ENCODE measurements at places on chromosomes 7 and 10.

DNA sequence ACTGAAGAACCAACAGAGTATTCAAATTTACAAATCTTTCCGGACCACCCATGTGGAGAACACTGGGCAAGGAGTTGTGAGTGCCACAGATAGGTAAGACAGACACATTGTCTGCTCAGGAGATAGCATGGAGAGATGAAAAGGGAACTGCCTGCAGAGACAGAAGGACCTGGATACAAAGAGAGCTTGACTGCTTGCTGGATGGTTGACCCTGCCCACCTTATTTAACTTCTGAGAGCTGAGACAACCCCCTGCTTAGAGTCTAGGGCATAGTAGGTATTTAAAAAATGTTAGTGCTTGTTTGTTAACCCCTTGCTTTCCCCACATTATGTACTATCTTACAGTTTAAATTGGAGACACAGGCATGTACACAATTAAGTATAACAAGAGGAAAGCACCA lies 314.1 kb downstream of the THSD7A start:
- no peak for DNase-seq

DNA sequence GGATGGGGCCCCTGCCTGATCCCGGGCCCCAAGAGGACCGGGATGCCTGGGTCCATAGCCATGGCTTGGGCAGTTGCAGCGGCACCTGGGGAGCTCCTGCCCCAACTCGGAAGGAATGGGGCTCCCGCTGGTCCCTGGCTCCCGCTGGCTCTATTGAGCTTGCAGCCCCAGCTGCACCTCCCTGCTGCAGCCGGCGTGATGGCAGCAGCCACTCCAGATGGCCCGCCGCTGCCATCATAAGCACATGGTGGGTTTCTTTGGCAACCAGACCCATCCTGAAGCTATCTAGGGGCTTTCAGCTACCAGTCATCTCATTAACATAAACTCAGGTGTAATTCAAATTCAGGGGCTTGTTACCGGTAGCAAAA lies 11.1 kb upstream of the DNMBP start:
- DNase-seq = no peak

GRCh38 chr7:29105752-29106668 lies 40.3 kb downstream of the CPVL start:
- DNase-seq = peak; percentile 36

DNA sequence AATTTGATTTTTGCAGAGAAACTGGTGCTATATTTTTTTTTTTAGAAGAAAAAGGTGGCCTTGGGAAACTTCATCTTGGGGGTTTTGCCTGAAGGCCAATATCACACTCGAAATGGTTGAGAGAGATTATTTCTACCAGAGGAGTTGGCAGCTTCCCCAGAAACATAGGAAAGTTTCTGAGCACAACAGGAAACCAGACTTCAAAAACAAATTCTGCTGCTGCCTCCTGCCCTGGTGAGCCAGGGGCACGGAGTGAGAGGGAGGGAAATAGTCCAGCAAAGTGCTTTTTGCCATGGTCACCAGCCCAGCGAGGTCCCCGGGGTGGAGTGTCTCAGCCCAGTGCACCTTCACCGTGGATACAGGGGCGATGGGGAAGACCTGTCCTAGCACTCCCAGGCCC lies 61.1 kb downstream of the FOXI2 start:
- DNase-seq = no peak

- DNase-seq = no peak
Measured at GRCh38 chr10:66021423-66021822, 904.4 kb upstream of the LRRTM3 start.

GRCh38 chr7:107104801-107105200 lies 60.3 kb downstream of the PRKAR2B start:
- DNase-seq = no peak

DNA sequence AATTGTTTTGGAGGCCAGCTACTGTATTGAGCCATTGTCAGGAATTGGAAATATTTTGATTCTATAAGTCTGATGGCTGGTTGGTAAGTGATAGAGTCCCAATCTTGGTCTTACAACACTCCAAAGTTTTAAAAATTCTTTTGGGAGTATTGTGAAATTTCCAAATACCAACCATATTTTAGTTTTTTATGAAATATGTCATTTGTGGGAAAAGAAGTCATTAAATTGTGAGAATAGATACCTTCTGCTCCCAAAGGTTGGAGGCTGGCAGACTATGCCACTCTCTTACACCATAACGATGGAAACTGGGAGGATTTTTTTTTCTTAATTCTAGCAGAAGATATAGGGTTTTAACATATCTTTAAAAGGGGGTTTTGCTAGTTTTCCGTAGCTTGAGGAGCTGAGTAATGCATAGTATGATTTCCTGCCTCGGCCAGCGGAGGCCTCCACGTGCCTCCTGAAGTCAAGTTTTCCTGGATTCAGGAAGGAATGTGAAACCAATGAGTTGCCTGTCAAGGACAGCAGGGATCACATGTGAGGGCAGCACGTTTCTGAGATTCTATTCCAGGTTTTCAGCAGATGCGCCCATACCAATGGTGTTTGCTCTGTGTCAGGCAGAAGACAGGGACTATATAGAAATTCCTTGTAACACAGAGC lies 92.2 kb upstream of the LAMB4 start:
- DNase-seq = no peak

GRCh38 chr10:23081891-23082290 lies 13.5 kb upstream of the MSRB2 start:
- DNase-seq = no peak

GRCh38 chr10:68954904-68955303 lies 1.1 kb upstream of the DDX21 start:
- DNase-seq = no peak

DNA sequence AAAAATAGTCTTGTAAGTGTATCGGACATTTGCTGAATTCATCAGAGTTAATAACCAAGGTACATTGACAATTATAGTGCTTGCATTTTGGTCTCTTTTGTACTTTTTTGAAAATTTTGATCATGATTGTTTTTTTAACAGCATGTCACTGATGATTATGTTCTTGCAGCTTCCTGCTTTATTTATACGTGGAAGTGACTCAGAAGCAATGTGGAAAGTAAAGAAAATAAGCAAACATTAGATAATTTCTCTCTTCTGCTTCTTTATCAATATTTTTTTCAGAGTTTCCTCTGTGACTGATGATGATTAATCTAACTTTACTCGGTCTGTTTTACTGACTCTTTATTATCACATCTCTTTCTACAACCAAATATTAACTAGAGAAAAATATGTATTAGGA lies 1351.9 kb downstream of the REEP3 start:
- no peak for DNase-seq

DNA sequence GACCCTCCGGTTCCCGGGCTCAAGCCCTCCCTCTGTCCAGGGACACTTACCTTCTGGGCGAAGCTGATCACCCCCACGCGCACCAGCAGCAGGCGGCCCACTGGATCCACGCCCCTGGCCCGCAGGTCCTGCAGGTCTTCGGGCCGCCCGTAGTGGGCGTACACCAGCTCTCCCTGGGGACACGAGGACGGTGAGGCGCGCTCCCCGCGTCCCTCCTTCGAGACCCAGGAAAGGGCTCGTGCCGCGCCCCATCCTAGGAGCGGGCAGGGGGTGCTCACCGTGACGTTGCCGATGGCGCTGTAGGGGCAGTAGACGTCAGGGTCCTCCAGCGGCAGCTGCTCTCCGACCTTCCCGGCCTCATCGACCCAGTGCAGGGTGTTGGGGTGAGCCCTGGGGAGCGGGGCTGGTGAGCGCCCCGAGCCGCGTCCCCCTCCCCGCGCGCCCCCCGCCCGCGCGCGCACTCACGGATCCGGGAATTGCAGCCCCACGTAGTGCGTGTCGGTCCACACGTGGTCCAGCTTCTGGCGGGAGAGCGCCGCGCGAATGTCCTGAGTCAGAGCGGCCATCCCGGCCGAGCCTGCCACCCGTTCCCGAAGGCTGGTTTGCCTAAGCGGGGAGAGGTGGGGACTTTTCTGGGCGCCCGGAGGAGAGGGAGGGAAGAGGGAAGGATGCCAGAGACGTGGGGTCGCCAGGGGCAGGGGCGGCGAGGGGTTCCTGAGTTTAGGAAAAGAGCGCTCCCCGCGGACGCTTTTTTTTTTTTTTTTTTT lies 8.2 kb downstream of the TFR2 start:
- DNase-seq = no peak

DNA sequence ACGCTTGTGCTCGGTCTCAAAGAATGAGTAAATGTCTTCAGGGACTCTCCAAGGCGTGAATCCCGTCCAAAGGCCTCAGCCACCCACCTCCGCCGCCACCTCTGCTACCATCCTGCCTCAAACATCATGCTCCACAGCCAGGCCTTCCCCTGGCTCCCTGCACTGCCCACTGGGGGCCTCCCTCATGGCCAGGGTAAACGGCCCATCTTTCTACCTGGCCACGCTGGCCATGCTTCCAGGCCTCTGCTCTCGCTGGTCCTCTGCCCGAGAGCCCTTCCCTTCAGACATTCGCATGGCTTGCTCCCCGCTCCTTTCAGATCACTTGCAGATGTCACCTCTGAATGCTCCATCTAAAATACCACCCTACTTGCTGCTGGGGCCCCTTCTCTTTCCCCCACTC lies 40.2 kb downstream of the ZNF783 start:
- DNase-seq = no peak

GRCh38 chr7:124403112-124403511 lies 362.5 kb downstream of the GPR37 start:
- no peak for DNase-seq

DNA sequence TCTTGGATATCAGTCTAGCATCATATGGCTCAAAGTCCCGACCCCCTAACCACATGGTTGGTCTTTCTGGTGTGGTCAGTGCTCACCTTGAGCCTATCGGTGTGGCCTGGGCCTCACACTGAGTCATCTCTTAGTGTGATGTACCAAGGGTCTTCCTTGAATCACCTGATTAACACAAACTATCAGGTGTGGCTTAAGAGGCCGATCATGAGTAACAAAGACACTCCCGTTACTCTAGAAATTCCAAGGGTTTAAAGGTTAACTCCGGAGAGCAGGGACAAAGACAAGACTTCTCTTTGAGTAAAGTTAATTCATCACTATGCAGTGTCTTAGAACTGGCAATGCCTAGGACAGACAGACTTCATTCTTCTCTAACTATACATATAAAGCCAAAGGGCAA lies 52.3 kb upstream of the ARMC3 start:
- DNase-seq = no peak

All from AG08396 (cell line).